ENCODE measurements at places on chromosomes 16 and 17. TPM values are rescaled to one million over a fixed set of nuclear protein-coding genes. Genes with fewer than 3 reads are reported as not detected.

Gene LITAFD
- not detected for total RNA-seq

Gene ALOX12
- total RNA-seq: 43.5 TPM

Gene KRT39
- total RNA-seq: not detected

Gene HS3ST3B1
- 5.6 TPM for total RNA-seq

Gene AGRP
- not detected for total RNA-seq

Gene NPIPA1
- total RNA-seq: 33.2 TPM

Gene ADGRG3
- total RNA-seq: 1.5 TPM

Gene MRPL38
- 40.2 TPM for total RNA-seq

Gene OTOP3
- 21.2 TPM for total RNA-seq

Gene NGFR
- 1.6 TPM for total RNA-seq

Gene CDH8
- total RNA-seq: 1.8 TPM

Gene NPIPA2
- not detected for total RNA-seq

Gene SOX9
- 10.8 TPM for total RNA-seq

Gene PIRT
- not detected for total RNA-seq

Gene HID1
- total RNA-seq: 1.8 TPM

Gene CACNG3
- total RNA-seq: not detected

Gene PDE6G
- not detected for total RNA-seq

Gene RSL1D1
- 187 TPM for total RNA-seq

Gene DHRS7C
- total RNA-seq: not detected

Gene CACNG1
- total RNA-seq: not detected

Gene TBC1D3B
- 2.9 TPM for total RNA-seq

Gene SLC5A11
- 1.1 TPM for total RNA-seq

Gene MT3
- total RNA-seq: not detected
